ENCODE measurements at places on chromosomes 1 and 21.

DNA sequence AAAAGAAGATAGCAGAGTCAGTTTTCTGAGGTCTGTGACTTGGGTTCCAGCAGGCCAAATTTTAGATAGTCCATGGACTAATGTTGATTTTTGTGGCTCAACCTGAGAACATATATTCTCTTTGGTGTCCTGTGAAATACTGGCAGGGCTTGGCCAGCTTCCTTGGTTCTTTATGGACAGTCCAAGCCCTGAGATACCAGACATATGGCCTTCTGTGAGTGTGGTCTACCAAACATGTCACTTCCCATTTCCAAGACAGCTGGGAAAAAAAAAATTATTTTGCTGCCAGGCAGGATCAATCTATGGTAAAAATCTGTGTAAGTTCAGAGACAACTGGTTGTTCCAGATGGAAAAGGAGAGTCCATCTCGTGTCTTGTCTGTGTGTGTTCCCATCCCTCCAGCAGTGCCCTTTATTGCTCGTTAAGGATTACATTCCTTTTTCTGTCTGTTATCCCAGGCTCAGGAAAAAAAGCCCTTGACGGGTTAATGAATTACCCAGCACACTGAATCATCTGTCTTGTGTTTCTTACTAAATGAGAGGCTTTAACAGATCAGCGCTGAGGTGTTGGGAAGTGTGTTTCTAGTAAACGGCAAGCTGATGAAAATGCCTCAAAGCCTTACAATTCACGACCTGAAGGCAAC, 33.4 kb upstream of the XPR1 start:
- no peak for DNase-seq

- no peak for DNase-seq
Measured at GRCh38 chr1:175802407-175803123, 59.2 kb upstream of the TNR start.

DNA sequence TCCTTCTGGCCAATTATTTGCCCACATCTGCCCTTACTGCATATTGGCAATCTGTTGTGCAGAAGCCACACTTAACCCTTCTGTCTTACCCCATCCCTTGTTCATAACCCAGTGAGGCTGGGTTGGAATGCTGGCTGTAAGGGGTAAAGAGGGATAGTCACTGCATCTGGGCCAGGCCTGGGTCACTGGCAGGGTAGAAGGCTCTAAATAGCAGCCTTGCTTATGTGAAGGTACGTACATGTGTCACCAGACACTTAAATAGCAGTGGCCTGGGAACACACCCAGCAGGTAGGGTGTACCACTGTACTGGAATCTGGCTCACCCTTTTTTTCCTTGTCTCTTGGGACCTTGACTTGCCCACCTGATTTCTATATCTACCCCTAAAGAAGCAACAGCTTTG, 9.9 kb upstream of the TARS2 start:
- no peak for DNase-seq

DNA sequence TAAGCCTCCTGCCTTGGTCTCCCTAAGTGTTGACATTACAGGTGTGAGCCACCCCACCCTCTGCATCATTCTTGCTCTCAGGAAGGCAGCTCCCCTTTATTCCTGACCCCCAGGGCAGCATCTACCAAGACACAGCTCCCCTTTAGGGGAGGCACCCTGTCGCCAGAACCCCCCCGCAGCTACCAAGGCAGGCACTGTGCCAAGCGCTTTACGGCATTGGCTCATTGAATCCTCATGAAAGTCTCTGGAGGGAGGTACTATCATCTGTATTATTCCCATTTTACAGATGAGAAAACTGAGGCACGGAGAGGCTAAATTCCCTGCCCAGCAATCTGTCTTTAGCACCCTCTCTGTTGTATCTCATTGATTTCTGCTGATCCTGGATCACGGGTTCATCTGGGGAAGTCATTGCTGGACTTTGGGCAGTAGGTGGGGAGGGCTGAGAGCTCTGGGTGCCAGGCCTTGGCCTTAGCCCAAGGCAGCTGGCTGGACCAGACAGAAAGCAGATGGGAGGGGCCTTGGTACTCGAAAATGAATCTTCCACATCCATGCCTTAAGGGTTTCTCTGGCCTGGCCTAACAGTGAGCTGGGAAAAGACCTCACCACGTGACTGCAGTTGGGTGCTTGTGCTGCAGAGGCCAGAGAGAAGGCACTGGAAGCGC, 5.9 kb downstream of the PLOD1 start:
- peak; percentile 53 for DNase-seq

- DNase-seq, result no peak
Measured at GRCh38 chr1:108679586-108680213, 12.4 kb upstream of the PRPF38B start.

DNA sequence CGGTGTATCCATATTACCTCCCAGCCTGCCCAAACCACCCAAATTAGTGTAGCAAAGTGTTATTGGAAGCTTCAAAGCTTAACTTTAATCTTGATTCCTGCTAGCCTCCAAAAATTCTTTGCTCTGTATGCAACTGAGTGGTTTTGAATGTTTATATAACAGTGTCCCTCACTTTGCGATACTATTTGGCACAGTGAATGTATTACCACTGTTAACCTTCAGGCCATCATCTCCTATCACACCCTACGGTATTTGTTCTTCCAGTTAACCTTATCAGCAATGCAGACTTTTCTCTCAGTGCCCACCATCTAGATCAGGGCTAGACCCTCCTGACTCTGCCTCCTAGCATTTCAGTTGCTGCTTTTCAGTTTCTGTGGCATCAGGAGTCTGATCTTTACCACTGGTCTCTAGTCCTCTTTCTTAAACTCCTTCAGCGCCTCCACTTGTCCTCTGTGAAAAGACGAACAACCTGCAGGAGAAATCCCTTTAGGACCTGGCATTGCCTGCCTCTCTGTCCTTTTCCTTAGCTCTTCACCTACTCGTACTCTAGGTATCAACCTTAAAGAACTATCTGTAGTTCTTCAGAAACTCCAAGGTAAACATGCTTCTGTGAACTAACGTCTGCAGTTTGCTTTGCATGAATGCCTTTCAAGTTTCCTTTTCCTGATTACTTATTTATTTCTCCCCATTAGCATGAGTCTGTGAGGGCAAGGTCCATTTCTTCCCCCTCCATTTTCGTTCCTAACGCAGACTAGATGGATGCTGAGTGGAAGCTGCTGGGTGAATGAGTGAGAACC, 71.7 kb downstream of the SNX7 start:
- no peak for DNase-seq

- no peak for DNase-seq
Measured at GRCh38 chr21:44749759-44750674, 38.6 kb upstream of the TSPEAR start.

GRCh38 chr21:34792504-34793089, 123.8 kb downstream of the CLIC6 start:
- no peak for DNase-seq

- DNase-seq, result no peak
Measured at GRCh38 chr1:43239484-43239883, 30.3 kb upstream of the TMEM125 start.

DNA sequence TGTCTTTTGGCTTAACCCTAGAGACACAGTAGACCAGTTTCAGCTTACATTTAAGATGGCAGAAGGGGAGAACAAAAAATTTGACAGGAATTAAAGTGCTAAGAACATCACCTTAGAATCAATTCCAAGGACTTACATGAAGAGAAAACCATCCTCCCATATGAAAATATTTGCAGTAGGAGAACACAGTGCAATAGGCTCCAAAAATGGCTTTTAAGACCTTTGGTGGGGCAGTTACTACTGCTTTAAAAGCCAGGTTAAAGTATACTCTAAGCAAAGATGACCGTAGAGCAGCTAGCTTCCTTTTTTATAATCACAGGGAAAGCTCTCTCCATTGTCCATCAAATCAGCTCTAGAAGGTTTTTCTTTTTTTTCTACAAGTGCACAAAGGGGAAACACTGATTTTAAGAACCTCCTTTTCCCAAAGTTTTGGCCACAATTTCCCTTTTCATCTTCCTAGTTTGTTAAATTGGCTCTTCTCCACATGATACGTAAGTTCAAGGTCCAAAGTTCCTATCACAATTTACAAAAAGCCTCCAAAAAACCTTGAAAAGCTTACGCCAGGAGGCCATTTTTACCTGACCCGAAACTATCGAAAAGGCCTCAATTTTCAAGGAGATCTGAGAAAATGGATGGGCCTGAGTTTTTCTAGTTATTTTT, 3.3 kb downstream of the TXNIP start:
- no peak for DNase-seq

DNA sequence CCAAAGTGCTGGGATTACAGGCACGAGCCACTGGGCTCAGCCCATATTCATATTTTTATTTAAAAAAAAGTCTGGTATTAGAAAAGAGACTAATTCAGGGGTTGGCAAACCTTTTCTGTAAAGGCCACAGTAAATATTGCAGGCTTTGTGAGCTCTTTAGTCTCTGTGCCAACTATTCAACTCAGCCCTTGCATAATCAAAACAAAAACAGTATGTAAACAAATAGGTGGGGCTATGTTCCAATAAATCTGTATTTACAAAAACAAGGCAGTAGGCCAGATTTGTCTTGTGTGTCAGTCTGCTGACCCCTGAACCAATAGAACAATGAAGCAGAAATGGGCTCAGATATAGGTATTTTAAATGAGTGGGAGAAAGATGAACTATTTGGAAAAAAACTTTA, 49.3 kb downstream of the CDC42BPA start:
- peak; percentile 18 for DNase-seq

DNA sequence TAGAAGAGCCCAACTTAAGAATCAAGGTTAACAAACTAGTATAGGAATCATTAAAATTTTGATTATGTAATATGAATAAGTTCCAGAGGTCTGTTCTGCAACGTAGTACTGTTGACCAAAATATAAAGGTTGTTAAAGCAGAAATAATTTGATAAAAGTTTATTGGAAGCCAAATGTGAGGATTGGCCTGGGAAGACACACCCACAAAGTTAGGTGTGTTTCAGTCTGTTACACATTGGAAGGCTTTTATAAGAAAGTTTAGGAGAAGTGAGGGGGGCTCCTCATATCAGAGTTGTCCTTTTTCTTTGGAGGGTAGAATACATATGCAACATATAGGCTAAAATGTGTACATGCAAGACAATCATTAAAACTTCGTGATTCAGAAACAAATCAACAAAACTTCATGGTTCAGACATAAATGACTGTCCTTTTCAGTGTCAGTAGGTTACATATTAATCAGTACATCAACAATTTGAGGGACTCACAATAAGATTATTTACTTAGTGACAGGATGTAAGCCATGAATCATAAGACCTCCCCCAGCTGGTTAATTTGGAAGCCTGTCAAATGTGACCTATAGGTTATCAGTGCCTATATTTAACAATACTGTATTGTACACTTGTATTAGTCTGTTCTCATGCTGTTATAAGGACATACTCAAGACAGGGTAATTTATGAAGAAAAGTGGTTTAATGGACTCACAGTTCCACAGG, 245.0 kb upstream of the B3GALT2 start:
- DNase-seq, result no peak

- DNase-seq, result no peak
Measured at GRCh38 chr1:232766904-232767303, 38.3 kb upstream of the MAP10 start.

GRCh38 chr1:66374561-66375111, 159.3 kb upstream of the SGIP1 start:
- DNase-seq, result peak; percentile 94

- no peak for DNase-seq
Measured at GRCh38 chr1:205369701-205370123, 13.0 kb upstream of the KLHDC8A start.

- DNase-seq, result peak; percentile 45
Measured at GRCh38 chr1:15418806-15419515, 9.3 kb downstream of the EFHD2 start.

GRCh38 chr1:29271724-29272123, 35.4 kb downstream of the PTPRU start:
- peak; percentile 67 for DNase-seq

DNA sequence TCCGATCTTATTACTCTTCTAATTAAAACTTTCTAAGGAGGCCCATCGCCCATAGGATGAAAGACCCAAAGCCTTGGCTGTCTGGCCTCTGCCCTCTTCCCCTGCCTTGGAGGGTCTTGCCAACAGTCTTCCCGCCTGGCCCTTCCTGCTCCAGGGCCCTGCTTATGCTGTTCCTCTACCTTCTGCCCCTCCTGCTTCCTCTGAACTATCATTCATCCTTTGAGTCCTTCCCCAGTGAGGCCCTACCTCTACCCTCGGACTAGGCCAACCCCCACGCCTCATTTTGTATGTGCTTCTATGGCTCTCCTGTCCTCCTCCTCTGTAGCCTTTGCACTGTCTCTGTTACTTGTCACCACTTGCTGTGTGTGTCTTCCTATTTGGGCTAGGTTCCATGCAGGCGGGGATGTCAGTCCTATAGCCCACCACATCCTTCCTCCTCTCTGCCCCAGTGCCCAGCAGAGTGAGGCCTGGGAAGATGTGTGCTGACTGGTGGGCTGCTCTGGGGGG, 5.4 kb downstream of the RUSC1 start:
- no peak for DNase-seq

GRCh38 chr1:12255913-12256312, 26.1 kb downstream of the VPS13D start:
- peak; percentile 35 for DNase-seq

GRCh38 chr1:234212764-234213657, 160.2 kb upstream of the COA6 start:
- peak; percentile 35 for DNase-seq

DNA sequence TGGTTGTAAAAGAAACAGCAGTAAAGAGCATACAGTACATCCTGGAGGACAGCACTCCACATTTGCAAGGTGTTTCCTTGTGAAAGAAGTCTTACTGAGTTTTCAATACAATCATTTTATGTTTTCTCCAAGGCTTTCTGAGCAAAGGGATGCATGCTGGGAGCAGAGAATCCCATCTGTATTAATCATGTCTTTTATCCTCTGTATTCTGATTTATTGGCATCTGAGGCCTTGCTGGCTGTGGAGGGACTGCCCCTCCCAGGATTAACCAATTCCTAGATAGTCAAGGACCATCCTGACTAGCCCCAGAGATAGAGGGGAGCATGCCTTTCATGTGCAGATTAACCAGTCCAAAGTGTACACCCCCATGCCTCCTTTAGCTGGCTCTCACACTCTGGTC, 476.3 kb downstream of the SIPA1L2 start:
- no peak for DNase-seq

- DNase-seq, result no peak
Measured at GRCh38 chr1:15595809-15596617, 11.2 kb upstream of the AGMAT start.

DNA sequence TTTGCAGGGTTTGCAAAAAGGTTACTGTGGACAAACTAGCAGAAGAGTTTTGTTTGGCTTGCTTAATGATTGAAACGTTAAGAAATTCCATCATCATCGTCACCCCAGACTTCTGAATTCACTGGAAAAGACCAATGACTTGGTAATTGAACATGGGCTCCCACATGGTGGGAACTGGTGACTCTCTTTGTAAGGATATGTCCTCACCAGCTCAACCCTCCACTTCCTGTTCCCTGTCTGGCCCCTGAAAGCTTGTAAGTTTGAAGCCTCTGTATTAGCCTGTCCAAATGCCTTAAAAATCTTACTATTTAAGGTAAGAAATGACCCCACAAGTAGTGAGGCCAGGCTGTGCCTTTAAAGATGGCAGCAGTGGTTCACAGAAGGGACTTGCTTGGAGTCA, 9.7 kb downstream of the SYT6 start:
- no peak for DNase-seq
